Activated effector memory CD4-positive, alpha-beta T cell treated with Interleukin-2 at 50 U/mL for 16 hours (primary cell): ENCODE measurements at places on chromosomes 5 and 9.
A peak's percentile ranks its signal among the peaks of the same experiment; 100 is the strongest.

- no peak for DNase-seq
Measured at GRCh38 chr5:10949856-10950630, 189.0 kb upstream of the DAP start.

GRCh38 chr5:149108651-149109280 is 32.5 kb upstream of the ABLIM3 start:
- DNase-seq = no peak

DNA sequence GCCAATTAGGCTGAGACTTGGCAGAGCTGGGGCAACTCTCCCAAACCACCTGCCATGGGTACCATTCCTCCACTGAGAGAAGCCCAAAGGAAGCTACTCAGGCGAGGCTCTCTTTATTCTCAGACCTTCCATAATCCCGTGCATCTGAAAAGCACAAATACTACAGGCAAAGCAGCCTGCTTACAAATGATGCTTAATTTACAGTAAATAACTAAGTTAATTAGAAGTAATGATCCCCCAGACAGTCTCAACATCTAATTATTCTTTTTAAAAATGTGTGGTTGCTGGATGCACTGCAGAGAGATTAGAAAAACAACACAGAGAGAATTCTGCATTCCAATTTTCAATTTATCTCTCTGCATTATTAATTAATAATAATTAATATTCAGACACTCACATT is 53.1 kb downstream of the AK8 start:
- no peak for DNase-seq

DNA sequence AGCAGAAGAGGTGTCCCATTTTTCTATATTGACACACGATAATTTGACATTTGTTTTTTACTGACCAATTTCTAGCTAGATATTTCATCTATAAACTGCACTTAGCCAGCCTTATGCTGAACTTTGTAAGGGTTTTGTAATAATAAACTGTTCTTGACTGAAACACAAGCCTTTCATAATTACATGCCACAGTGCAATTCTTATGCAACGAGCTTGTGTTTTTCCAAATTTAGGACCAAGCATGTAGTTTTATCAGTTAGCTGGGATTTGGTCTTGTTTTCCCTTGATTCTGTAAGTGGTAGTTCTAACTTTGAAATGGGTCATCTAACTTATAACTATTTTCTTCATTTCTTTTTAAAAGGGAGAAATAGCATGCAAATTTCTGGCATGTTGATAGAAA is 1.3 kb upstream of the LURAP1L start:
- DNase-seq = no peak

DNA sequence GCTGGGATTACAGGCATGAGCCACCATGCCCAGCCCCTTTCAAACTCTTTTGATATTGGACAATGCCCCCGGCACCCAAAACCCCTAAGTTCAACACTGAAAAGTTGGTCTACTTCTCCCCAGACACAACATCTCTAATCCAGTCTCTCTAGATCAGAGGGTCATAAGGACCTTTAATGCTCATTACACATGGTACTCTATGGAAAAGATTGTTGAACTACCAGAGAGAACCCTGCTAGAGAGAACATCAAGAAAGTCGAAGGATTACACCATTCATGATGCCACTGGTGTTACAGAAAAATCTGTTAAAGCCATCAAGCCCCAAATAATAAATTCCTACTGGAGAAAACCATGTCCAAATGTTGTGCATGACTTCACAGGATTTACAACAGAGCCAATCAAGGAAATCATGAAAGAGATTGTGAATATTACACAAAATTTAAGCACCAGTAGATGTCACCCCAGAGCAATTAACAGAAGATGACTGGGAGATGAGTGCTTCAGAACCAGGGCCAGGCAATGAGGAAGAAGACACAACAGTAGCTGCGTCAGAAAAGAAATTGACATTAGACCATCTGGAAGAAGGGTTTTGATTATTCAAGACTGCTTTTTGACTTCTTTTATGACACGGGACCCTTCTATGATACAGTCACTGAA is 28.3 kb upstream of the NIPAL4 start:
- DNase-seq = no peak

- DNase-seq = no peak
Measured at GRCh38 chr9:110316261-110317075, 21.2 kb downstream of the TXNDC8 start.

DNA sequence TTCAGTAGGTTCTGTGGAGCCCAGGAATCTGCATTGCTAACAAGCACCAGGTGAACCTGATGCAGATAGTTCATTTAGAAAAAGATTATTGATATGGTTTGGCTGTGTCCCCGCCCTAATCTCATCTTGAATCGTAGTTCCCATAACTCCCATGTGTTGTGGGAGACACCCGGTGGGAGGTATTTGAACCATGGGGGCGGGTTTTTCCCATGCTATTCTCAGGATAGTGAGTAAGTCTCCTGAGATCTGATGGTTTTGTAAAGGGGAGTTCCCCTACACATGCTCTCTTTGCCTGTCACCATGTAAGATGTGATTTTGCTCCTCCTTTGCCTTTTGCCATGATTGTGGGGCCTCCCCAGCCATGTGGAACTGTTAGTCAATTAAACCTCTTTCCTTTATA is 212.0 kb downstream of the RAB3C start:
- no peak for DNase-seq

DNA sequence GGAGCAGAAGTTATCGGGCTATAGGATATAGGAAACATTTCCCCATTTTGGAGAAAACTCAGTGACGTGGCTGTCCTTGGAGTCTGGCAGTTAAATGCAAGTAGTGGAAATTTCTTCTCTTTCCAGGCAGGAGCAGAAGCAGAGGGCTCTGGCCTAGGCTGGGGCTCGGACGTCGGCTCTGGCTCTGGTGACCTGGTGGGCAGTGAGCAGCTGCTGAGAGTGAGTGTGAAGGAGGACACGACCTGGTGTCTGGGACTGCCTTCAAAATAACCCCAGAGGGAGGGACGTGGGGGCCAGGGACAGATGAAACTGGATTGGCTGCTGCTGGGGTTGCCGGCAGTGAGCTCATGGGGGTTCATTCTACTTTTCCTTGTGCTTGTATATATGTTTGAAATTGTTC is 79.5 kb downstream of the COL15A1 start:
- no peak for DNase-seq

DNA sequence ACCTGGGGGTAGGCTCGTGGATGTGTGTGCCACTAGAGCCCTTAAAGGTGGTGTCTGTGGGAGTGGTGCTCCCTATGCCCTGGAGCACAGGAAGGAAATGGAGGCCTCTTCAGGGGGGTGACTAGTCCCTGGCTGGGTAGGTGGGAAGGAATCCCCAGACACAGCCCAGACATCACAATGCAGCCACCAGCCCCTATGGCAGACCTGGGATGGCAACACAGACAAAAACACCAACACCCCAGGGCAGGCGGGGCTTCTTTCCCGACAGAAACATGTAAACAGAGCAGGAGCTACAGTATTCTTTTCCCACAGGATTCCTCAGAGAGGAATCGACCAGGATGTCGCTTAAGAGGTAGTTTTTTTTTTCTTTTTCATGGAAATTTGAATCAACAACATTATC is 10.4 kb upstream of the NR5A1 start:
- DNase-seq = no peak

DNA sequence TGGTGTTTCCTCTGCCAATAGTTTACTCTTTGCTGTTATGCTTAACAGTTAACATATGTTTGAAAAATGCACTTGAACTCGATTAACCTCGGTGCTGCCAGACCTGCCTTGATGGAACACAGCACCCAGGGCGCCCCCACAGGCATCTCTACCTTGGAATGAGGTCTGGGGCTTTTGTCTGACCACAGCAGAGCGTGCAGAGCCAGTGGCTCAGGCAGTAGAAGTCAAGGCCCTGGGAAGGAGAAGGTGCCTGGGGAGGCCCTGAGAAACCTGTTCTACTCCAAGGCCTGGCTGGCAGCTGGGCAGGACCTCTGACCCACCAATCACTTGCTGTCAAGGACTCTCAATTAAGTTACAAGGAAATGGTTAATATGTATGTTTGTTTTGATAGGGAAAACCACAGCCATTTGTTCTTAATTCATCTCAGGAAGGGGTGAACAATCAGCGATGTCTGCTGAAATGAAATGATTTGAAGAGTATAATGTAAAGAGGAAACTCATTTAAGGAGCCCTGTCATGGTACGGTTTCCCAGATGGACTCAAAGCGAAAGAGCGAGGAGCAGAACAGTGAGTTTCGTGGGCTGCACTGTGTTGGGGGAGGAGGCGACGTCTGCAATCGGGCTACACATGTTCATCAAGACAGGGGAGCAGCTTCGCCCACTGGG is 21.9 kb downstream of the MACROH2A1 start:
- no peak for DNase-seq

GRCh38 chr9:19146441-19147024 is 19.2 kb upstream of the PLIN2 start:
- DNase-seq = no peak

- DNase-seq = no peak
Measured at GRCh38 chr5:161098516-161098915, 246.5 kb upstream of the ATP10B start.

DNA sequence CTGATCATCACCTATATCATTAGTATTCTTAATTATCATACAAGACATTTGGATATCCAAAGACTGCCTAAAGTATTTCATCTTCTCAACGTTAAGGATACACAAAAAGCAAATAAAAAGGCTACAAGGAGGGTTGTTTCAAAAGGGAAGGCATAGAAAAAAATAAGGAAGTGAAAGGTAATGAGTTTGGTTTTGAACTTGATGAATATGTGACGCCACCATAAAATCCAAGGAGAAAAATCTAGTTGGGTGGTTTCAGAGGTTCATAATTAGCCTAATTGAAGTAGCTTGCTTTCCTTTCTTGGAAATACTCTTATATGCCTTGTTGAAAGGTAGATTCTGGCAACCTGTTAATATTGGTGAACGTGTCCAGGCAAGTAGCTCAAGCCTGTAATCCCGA is 96.1 kb upstream of the SGCD start:
- DNase-seq = no peak

DNA sequence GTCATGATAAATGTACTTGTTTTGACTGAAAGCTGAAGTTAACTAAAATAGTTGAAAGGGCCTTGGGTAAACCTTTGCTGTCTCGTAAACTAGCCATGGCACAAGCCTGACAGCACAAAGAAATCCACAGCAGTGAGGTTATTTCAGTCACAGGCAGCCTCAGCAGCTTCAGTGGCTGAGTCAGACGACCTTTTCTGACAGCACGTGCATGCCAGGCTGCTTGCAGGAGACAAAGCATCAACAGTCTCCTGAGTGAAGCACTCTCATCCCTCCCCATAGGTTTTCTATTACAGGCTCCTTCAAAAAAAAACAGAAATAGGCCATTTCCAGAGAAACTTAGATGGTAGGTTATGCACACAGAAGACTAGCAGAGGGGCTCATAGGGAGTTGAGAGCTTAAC is 34.6 kb downstream of the OXCT1 start:
- DNase-seq = no peak

DNA sequence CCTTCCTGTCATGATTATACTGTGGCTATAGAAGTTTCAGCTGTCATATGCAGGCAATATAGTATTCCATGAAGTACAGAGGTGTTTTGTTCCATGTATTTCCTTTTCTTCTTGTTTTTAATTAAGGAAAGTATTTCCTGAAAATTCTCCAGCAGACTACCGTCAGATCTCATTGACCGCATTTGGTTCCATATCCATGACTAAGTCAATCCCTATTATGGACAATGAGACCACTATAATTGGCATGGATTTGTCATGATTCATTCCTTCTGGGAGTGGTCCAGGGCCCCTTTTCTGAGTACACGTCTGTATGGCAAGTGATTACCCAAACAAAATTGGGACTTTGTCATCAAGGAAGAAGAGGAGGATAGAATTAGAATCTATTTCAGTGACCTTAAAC is 283.2 kb upstream of the CLINT1 start:
- no peak for DNase-seq

DNA sequence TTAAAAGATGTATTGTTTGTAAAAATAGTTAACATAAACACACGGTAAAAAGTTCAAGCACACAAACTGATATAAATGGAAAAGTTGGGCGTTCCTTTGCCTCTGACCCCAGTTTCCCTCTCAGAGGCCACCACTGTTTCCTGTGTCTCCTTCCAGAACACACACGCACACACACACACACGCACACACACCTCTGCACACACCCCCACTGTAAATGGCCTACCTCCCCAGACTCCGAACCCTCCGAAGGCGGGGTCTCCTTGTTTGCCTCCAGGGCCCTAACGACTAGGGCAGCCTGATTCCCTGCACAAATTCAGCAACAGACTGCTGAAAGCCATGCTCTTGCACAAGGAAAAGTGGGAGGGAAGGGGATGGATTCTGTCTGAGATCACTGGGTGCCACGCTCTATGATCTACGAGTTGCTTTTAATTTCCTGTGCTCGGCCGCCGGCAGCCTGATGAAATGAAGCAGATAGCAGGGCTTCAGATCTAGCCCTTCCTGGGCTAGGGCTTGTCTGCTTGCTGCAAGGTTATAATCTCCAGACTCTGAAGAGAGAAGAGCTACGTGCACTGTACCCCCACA is 184.0 kb upstream of the IL12B start:
- DNase-seq = no peak

- DNase-seq = no peak
Measured at GRCh38 chr5:102603670-102604069, 104.9 kb upstream of the SLCO6A1 start.

GRCh38 chr9:126301985-126302603 is 24.5 kb upstream of the MVB12B start:
- peak; percentile 22 for DNase-seq

GRCh38 chr9:16062542-16063240 is 509.8 kb downstream of the CCDC171 start:
- DNase-seq = no peak

- no peak for DNase-seq
Measured at GRCh38 chr5:168852329-168852728, 273.2 kb upstream of the PANK3 start.
